ENCODE measurements at places on chromosomes 7 and 10.

DNA sequence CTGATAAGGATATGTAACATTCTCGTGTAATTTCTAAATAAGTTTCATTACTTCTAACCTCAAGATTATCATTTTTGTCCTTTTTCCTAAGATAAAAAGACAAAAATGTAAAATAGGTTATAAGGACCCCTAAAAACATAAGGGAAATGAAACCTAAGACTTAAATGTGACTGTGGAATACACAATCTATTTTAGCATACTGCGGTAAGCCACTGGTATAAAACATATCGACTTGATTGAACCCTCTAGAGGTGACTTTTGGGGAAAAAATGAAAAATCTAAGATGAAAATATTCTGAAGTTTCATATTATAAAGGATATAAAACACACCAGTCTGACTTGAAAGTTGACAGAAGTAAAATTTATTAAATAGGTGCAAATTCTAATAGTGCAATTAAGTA lies 1.9 kb downstream of the NAMPT start:
- no peak for DNase-seq

DNA sequence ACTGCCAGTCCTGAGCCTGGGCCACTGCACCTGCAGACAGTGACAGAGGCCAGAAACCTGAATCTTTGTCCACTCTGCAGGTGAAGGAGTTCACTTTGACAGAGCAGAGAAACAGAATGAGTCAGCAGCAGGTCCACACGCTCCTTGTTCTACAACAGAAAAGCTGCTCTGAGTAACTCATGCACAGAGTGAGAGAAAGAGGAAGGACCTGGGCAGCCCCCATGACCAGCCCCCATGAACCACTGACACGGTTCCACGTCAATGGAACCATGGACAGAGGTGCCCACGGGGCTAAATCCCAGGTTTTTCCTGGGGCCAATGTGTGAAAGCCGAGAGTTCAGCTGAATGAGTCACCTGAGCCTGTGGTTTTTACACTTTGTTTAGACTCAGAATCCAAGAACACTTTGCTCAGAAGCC lies 40.8 kb upstream of the CTBP2 start:
- peak; percentile 18 for DNase-seq

DNA sequence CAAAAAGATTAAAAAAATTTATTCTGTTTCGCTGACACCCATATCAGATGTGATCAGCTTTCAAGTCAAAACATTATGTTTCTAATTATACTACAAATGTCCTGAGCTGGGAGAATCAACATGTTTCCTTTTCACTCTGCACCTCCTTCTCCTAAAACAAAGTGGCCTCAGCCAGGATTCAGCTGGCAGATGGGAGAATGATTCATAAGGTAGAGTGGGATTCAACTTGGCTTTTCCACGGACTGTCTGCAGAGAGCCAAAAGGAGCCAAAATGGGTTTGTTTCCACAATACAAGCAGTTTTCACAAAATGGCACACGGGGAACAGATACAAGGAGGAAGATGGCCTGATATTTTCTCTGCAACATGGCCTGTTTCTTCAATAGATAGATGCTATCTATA lies 376.5 kb upstream of the PRKCQ start:
- DNase-seq, result no peak

DNA sequence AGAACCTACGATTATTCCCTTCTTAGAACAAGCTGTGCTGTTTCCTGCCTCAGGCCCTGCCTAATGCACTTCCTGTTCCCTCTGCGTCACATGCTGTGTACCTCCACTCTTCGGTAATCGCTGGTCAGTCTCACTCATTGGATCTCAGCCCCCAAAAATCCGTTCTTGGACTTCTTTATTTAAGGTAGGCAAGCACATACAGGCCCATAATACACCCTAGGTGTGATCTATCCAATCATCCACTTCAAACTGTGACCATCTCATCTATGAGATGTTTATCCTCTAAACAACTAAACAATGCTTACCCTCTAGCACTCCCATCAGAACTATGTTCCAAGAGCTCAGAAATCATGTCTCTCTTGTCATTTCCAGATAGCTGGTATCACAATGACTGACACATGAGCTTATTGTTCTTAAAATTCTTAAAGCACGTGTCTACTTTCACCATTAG lies 83.9 kb downstream of the CADPS2 start:
- DNase-seq, result no peak

DNA sequence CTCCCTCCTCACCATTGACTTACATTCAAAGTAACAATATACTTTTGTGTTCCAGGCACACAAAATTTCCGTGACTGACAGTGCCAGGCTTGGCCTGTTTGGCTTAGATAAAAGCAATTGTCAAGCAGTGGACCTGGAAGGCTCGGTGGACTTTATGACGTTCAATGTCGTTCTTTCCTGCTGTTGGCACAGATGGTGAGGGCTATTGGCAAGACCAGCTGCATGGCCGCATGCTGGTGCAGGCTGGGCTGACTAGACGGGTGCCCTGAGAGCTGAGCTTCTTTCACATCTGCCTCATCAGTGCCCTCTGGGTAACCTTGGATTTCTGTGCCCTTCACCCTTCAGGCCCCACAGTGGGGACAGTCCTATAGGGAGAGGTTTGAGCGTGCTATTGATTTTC lies 45.2 kb downstream of the WIPF3 start:
- DNase-seq, result no peak
